ENCODE measurements at places on chromosomes 3 and 15. TPM values are rescaled to one million over a fixed set of nuclear protein-coding genes. Genes with fewer than 3 reads are reported as not detected.

- H3K27ac ChIP-seq: no peak overlapping the region
- H3K4me3 ChIP-seq: no peak overlapping the region
- DNase-seq: no peak
- H3K4me1 ChIP-seq: no peaks in the 10 kb centered on the region
- no peaks in the 10 kb centered on the region for H3K27me3 ChIP-seq
Observed at GRCh38 chr15:25717127-25717456, 146.0 kb downstream of the ATP10A start.

Gene RASL12
- total RNA-seq: 14.5 TPM

Gene FBXW12
- total RNA-seq: not detected

DNA sequence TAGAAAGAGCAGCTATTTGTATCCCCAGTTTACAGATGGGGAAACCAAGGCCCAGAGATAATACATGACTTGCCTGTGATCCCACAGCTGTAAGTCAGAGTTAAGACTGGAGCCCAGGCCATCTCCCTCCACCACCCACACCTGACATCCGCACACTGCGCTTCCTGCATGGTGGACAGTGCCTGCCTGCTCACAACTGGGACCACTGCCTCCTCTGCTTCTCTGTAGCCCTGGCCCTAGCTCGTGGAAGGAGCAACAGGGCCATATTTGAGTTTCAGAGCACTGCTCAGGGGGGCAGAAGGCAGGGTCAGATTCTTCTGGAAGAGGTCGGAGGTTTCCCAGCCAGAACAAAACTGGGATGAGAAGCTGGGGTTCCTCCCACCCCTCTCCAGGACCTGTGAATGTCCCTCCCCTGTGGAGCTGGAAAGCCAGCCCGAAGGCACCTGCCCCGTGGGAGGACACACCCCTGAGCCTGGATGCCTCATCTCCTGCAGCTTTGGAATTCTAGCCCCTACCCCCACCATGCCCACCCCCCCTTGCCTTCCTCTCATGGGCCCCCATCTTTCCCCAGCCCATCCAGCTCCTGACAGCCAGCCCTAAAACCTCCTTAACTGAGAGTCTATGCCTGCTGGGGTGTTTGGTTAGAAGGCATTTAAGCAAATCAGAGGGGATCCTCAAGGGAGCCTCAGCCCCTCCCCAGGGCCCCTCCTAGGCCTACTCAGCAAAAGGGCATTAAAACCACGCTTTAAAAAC, 100.1 kb downstream of the TPRA1 start:
- H3K4me1 ChIP-seq: no peaks in the 10 kb centered on the region
- H3K27ac ChIP-seq: no peak overlapping the region

Gene EPHB3
- 21.2 TPM for total RNA-seq

DNA sequence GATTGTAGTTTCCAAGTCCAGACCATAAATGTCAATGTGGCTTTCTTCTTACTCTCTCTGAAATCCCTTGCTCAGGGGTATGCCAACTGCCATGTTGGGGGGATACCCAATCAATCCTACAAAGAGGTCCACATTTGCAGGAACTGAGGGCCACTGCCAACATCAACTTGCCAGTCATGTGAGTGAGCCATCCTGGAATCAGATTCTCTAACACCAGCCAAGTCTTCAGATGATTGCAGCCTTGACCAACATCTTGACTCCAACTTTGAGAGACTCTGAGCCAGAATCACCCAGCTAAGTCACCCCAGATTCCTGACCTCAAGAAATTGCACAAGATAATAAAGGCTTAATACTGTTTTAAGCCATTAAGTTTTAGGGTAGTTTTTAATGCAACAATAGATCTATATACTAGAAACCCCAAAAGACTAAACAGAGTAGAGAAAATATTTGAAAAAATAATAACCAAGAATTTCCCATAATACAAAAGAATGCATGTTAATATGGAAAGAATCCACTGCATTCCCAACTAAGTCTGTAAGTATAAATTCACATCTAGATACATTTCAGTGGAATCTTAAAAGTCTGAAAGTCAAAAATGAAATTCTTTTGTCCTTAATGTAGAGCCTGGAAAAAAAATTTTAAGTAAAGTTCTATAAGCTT, 22.4 kb downstream of the ISG20 start:
- H3K27ac ChIP-seq: no peak overlapping the region
- DNase-seq: no peak
- no peaks in the 10 kb centered on the region for H3K36me3 ChIP-seq

Gene SERPINI2
- total RNA-seq: not detected

DNA sequence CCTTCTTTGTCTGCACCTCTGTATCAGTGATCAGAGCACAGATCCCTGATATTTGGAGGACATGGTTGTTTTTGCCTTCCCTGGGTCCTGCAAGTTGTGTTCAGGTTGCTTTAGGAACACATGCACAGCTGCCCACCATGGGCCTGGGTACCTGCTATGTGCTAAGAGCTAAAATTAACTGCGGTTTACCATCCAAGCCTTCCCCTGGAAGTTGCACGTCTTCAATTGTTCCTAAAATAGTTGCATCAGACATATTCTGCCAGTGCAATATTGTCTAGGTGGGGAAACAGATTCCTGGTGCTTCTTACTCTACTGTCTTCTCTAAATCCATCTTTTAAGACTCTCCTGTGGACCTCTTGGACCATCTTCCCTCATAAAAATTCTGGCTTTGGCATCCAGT, 80.9 kb downstream of the PDE8A start:
- DNase-seq: no peak
- no peaks in the 10 kb centered on the region for H3K36me3 ChIP-seq
- H3K27ac ChIP-seq: no peak overlapping the region
- H3K4me1 ChIP-seq: no peaks in the 10 kb centered on the region
- no peak overlapping the region for H3K4me3 ChIP-seq
- no peaks in the 10 kb centered on the region for H3K27me3 ChIP-seq

Gene GJD2
- total RNA-seq: not detected

DNA sequence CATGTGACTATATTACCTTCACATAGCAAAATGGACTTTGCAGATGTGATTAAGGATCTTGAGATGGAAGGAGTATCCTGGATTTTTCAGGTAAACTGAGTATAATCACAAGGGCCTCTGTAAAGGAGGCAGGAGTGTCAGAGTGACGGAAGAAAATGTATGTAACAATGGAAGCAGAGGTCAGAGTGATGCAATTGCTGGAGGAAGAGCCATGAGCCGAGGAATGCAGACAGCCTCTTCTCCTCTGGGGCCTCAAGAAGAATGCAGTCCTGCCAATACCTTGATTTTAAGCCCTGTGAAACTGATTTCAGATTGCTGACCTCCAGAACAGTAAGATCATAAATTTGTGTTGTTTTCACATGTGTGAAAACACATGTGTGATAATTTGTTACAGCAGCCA, 15.1 kb downstream of the HEMK1 start:
- H3K4me3 ChIP-seq: no peak overlapping the region
- DNase-seq: no peak
- H3K27ac ChIP-seq: no peak overlapping the region

DNA sequence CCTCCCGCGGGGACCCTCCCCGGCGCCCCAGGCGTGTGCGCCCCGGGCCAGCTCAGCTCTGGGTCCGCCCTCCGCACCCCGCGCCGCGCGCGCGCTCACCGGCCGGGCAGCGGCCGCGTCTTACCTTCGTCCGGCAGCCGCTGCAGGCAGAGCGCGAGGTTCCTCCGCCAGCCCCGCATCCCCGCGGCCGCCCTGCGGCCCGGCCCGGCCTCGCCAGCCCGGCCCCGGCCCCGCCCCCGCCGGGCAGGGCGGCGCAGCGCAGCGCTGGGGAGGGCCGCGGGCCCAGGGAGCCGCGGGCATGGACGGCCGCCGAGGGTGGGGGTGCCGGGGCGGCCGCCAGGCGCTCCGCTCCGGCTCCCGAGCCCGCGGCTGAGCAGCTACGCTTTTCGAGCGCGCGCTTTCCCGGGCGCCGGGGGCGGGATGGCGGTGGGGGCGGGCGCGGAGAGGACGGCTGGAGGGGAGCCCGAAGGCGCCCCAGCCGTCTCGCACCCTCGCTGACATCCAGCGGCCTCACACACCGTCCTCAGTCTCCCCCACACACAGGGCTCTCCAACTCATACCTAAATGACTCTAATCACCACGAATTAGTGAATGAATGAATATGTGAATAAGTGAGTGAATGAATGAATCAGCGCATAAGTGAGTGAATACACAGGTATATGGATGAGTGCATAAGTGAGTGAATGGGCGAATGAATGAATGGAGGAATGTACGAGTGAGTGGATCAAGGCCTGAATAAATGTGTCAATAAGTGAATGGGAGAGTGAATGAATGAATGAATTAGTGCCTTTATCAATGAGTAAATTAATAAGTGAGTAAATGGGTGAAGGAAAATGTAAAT, 48.5 kb upstream of the CCDC174 start:
- no peak for DNase-seq
- no peaks in the 10 kb centered on the region for H3K36me3 ChIP-seq
- no peak overlapping the region for H3K27ac ChIP-seq

Gene THRB
- total RNA-seq: 7.5 TPM

Gene SLC22A13
- not detected for total RNA-seq

Gene TRPM1
- total RNA-seq: not detected

Gene CYP8B1
- total RNA-seq: not detected

DNA sequence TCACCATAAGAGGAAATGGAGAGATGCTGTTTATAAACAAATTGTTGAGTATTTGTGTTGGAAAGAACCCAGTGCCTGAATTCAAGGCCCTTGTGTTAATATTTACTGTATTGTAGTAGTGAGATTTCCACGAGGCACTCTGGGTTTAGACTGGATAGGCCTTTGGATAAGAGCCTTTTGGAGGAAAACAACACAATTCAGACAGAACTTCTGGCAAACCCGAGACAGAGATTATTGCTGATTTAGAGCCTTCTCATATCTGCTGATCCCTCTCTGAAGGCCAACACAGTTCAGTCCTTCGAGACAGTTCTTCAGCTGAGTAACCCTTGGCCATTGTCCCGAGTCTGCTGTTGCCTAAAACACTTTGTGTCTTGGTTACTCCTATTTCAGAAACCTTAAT, 55.7 kb downstream of the LMCD1 start:
- no peak overlapping the region for H3K4me3 ChIP-seq
- H3K27me3 ChIP-seq: no peaks in the 10 kb centered on the region
- H3K27ac ChIP-seq: peak overlapping the region; percentile 53

GRCh38 chr3:22555753-22556435, 647.2 kb upstream of the UBE2E2 start:
- DNase-seq: no peak
- no peaks in the 10 kb centered on the region for H3K27me3 ChIP-seq
- no peaks in the 10 kb centered on the region for H3K36me3 ChIP-seq

- no peak for DNase-seq
- H3K4me1 ChIP-seq: no peaks in the 10 kb centered on the region
- no peak overlapping the region for H3K27ac ChIP-seq
Observed at GRCh38 chr3:115062412-115062956, 84.6 kb downstream of the ZBTB20 start.

Gene WHAMM
- 8.8 TPM for total RNA-seq

DNA sequence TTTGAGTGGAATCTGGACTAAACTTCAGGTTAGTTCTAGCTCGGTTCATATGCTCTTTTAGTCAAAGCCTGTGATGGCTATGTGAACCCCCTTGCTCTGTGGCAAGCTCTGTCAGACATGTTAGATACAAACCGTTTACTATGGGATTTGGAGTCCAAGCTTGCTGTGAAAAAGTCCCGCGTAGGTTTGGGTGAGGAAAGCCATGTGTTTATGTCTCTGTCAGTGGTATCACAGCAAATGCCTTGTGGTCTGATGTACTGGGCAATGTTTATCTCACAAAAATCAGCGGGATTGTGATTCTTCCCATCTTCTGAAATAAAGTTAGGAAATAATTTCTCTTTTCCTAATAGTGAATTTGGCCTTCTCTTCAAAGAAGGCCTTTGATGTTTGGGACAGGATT, 5.0 kb downstream of the BOC start:
- no peak for DNase-seq
- H3K27ac ChIP-seq: peak overlapping the region; percentile 93
- peaks cover 96% of the 10 kb centered on the region for H3K4me1 ChIP-seq
- no peak overlapping the region for H3K4me3 ChIP-seq
- peaks cover 40% of the 10 kb centered on the region for H3K36me3 ChIP-seq

DNA sequence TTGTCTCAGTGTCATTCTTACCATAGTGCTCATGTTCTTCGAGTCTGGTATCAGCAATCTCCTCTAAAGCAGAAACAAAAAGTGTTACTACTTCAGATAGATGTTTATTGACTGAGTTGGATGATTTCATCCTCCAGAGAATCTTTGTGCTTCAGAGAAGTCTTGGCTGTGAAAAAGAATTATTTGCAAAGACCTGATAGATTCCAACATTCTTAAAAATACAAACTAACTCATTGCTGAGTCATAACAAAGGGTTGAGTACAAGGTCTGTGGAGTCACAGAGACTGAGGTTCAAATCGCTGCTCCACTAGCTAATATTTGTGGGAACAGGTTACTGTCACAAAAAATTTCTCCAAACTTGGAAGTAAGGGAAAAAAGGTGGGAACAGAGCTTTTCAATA, 9.0 kb upstream of the STRIT1 start:
- H3K27ac ChIP-seq: no peak overlapping the region
- no peaks in the 10 kb centered on the region for H3K27me3 ChIP-seq
- no peaks in the 10 kb centered on the region for H3K4me1 ChIP-seq
- no peaks in the 10 kb centered on the region for H3K36me3 ChIP-seq
- no peak for DNase-seq

Gene RBPMS2
- total RNA-seq: 0.75 TPM

GRCh38 chr15:64398575-64398974, 10.9 kb downstream of the TRIP4 start:
- no peak overlapping the region for H3K4me3 ChIP-seq
- no peak overlapping the region for H3K27ac ChIP-seq
- no peaks in the 10 kb centered on the region for H3K27me3 ChIP-seq
- peaks cover 100% of the 10 kb centered on the region for H3K36me3 ChIP-seq
- no peaks in the 10 kb centered on the region for H3K4me1 ChIP-seq

GRCh38 chr3:120148187-120148949, 54.1 kb upstream of the GSK3B start:
- no peak overlapping the region for H3K4me3 ChIP-seq
- peaks cover 10% of the 10 kb centered on the region for H3K4me1 ChIP-seq
- no peak for DNase-seq
- H3K27me3 ChIP-seq: no peaks in the 10 kb centered on the region

- no peak for DNase-seq
- H3K4me1 ChIP-seq: no peaks in the 10 kb centered on the region
- H3K27me3 ChIP-seq: no peaks in the 10 kb centered on the region
- H3K27ac ChIP-seq: no peak overlapping the region
Observed at GRCh38 chr3:181794011-181794790, 82.5 kb downstream of the SOX2 start.

All from esophagus squamous epithelium (tissue), 5 donors.